ENCODE measurements at places on chromosomes 13 and 19.

- DNase-seq = no peak
Measured at GRCh38 chr19:35141837-35142605, 1.0 kb upstream of the FXYD7 start.

DNA sequence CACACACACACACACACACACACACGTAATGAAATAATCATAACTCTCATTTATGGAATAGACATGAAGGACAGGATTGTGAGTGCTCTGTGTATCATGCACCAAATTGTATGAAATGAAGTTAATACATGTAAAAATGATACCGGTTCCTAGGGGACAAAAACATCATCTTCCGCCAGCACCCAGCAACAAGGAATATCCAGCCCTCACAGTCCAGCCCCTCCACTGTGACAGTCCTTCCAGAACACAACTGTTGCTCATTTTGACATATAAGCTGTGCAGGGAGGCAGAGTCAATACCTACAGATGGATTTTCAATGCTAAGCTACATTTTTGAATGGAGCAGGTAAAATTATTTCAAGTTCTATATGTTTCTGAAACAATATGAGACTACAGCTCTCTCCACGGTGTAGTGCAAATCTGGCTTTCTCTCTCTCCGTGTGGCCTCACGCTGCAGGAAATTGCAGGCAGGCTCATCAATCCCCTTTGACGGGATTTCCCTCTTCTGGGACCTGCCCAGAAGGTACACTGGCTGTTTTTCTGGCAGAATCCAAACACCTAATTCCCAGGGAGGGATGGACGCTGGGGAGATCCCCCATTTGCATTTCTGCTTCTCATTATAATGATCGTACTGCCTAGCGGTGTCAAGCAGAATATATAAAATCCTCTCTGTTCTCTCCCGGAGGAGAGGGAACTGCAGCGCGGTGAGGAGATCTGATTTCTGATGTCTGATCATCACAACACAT, 494.0 kb downstream of the LIG4 start:
- DNase-seq = no peak

DNA sequence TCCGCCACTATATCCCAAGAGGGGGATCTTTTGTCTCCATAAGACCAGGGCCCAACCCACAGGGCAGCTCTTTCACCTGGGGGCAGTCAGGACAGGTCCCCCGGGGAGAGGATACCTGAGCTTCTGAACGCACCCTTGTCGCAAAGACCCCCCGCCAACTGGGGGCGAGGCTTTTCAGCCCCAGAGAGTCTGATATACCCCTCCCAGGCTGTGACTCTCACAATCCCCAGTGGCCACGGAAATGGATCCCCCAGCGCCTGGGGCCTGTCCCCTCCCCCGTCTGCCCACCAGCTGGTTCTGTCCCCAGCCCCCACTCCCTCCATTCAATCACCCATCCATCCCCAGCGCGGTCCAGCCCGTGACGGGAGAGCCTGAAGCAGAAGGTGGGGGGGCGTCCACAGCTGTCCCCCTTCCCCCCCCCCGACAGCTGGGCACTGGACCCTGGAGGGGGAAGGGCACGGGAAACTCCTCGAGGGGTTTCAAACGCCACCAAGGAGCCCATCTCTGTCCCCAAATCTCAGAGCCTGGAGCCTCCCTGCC, 823 bp downstream of the DOCK6 start:
- no peak for DNase-seq

DNA sequence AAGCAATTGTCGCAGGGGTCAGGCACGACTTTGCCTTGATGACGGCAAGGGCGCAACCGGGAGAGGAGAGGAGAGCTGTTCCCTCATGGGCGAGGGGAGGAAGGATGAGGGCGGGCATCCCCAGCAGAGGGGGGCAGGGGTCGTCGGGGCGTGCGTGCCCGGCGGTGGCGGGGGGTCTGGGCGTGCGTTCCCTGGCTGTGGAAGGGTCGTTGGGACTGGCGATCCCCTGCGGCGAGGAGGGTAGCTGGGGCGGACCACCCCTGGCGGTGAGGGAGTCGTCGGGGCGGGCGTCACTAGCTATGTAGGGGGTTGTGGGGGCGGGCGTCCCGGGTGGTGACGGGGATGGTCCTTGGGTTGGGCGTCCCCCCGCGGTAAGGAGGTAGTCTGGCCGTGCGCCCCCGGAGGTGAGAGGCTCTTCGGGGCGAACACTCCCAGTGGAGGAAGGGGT, 1.7 kb downstream of the COMP start:
- DNase-seq = no peak

GRCh38 chr19:16373532-16373931, 48.9 kb downstream of the KLF2 start:
- DNase-seq = no peak

GRCh38 chr13:67351909-67352308, 121.8 kb upstream of the PCDH9 start:
- DNase-seq = no peak

GRCh38 chr19:39126312-39127187, 964 bp downstream of the PAK4 start:
- peak; percentile 73 for DNase-seq

DNA sequence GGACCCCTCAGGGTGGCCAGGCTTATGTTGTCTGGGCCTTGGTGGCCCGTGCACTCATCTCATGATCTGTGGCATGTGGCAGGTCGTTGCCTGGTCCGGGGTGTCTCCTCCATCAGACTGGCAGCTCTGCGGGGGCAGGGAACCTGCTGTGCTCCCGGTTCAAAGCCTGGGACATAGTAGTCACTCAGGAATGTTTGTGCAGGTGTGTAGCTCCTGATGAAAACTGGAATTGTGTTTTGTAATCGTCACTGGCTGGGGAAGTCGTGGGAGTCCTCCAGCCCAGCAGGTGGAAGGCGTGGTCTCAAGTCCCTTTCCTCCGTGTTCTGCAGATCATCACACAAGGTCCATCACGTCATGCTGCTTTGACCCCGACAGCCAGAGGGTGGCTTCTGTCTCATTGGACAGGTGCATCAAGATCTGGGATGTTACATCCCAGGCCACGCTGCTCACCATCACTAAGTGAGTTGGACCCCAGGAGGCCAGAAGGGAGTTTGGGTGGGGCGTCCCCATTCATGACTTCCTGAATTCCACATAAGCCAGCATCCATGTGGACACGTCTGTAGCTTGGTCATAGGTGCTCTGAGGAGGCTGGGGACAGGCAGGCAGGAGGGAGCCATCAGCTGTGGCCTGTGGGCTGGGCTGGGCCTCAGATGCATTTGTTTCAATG, 19.1 kb downstream of the WDR88 start:
- DNase-seq = no peak

GRCh38 chr13:45299194-45299593, 41.8 kb downstream of the TPT1 start:
- no peak for DNase-seq

GRCh38 chr13:107713314-107713713, 502.0 kb downstream of the LIG4 start:
- DNase-seq = no peak

- DNase-seq = no peak
Measured at GRCh38 chr19:18349524-18350128, 9.2 kb downstream of the PGPEP1 start.

DNA sequence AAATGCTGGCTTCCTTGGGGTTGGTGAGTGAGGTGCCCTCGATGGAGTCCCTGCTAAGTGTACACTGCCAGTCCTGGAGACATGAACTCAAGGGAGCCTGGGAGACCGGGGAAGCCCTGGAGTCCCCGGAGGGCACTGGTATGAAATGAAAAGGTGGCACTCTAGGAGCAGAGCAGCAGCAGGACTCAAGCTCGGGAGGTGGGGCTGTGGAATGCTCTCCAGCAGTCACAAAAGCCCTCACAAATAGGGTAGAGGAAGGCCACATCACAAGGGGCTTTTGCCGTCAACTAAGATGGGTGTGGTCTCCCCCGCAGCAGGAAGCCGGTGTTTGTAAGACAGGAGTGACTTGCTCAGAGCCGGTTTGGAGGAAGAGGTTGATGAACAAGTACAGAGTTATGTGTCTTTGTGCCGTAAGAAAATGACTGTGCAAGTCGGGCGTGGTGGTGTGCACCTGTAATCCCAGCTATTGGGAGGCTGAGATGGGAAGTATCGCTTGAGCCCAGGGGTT, 19.3 kb downstream of the CCNE1 start:
- DNase-seq = no peak

- no peak for DNase-seq
Measured at GRCh38 chr13:110280985-110281688, 25.8 kb downstream of the COL4A1 start.

DNA sequence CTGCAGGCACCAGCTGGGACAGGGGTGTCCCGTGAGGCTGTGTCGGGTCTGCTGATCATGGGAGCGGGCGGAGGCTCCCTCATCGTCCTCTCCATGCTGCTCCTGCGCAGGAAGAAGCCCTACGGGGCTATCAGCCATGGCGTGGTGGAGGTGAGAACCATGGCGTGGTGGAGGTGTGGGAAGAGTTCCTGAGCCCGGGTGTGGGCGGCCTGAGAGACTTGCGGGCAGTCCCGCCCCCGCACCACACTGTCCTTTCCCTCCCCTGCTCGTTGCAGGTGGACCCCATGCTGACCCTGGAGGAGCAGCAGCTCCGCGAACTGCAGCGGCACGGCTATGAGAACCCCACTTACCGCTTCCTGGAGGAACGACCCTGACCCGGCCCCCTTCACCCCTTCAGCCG, 10.7 kb downstream of the APLP1 start:
- DNase-seq = no peak

DNA sequence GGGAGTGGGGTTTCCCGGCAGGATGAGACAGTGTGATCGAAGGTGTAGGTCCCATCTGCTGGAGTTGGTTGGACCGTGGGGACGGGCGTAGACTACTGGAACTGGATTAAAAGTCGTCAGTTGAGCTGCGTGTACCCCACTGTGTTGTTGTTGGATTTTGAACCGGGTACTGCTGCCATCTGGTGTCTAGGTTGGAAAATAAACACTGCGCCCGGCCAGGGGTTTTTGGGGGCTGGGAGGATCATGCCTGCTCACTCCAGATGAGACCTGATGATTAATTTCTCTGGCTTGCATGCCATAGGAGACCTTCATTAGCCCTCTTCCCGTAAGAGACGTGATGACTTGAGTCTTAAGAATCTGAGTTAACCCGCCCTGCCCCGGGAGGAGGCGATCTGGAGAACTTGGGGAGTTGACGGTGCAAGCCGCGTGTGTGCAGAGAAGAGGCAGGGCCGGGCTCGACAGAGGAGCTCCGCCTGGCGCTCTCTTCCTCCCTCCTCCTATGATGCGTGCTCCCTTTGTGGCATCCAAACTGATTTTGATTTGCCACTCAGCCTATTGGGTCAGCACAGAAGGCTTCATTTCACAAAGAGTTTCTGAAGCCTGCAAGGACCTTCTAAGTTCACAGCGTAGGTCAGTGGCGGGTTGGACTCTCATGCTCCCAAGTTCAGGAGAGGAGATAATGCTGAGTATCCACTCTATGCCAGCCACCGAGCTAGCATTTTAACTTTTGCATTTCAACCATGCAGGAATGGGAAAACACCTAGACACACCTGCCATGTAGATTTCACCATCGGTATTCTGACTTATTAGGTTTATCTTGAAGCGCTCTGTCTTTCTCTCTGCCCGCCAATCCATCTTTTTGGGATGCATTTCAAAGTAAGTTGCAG, 2.7 kb downstream of the UHRF1 start:
- no peak for DNase-seq

DNA sequence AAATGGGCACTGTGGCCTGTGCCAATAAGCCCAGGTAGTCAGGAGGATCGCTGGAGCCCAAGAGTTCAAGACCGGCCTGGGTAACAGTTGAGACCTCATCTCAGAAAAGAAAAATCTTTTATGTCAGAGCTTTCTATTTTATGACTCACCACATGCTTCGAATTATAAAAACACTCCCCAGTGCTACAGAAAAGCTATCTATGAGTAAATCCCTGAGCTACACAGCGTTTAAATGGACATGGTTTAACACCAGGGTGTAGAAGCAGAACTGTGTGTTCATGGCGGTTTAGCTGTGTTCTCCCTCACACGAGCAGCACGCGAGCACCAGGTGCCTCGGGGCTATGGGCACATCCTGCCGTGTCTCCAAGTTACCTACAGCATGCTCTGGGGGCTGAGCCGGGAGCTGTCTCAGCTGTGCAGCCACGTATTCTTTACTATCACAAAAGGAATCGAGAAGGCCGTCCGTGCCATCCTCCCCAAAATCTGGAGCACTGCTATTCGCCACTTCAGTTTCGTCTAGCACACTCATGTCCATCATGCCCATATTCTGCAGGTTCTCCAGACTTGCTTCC, 6.7 kb downstream of the SAFB2 start:
- DNase-seq = no peak

DNA sequence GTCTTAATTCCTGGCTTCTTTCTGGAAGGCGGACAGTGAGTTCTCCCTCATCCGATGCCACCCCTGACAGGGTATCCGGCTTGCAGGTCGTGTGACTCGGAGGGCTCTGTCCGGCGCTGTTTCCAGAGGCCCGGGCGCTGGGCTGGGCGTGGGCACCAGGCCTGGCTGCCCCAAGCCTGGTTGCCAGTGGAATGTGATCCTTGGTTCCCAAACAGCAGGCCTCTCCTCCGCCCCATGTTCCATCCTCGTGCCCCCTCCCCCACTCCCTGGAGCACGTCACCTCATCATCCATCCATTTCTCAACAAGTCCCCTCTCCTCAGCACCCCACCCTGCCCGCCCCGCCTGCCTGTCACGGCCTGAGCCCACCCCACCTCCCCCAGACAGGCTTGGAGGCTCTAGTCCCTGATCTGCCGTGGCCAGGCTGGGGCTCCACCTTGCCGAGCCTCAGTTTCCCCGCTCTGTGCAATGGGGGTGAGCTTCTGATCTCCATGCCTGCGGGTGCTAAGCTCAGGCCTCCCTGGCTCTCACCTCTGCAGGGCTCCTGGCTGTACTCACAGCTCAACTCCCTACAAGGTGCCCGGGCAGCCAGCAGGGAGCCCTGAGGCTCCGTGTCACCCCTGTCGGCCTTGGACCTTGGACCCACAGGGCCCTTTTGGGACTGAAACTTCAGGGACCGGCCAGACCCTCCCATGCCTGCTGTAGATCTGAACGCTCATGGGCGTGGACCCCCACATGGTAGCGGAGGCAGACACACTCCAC, 2.3 kb downstream of the TBXA2R start:
- no peak for DNase-seq
